ENCODE measurements at places on chromosomes 2 and 18.
A peak's percentile ranks its signal among the peaks of the same experiment; 100 is the strongest.

DNA sequence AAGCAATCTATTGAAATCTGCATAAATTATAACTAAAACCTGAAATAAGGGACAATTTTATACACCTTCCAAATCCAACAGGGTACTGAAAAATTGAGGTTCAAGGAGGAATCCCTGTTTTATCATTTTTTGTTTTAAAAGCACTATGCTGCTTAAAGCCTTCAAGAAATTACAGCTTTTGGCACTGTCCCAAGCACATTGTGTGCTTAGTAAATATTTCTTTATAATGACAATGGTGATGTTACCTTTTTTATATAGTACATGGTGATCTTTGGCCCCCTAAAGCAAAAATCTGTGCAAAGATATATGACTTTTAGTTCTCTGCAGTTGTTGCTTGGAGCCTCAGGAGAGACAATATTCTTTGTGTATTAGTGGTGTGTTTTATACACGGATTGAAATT, 71.6 kb upstream of the EFEMP1 start:
- no peak for DNase-seq

- DNase-seq, result no peak
These were observed 359.5 kb upstream of the ETAA1 start for GRCh38 chr2:67037655-67038054.

GRCh38 chr2:44839370-44839769, 102.1 kb upstream of the SIX3 start:
- DNase-seq, result no peak

DNA sequence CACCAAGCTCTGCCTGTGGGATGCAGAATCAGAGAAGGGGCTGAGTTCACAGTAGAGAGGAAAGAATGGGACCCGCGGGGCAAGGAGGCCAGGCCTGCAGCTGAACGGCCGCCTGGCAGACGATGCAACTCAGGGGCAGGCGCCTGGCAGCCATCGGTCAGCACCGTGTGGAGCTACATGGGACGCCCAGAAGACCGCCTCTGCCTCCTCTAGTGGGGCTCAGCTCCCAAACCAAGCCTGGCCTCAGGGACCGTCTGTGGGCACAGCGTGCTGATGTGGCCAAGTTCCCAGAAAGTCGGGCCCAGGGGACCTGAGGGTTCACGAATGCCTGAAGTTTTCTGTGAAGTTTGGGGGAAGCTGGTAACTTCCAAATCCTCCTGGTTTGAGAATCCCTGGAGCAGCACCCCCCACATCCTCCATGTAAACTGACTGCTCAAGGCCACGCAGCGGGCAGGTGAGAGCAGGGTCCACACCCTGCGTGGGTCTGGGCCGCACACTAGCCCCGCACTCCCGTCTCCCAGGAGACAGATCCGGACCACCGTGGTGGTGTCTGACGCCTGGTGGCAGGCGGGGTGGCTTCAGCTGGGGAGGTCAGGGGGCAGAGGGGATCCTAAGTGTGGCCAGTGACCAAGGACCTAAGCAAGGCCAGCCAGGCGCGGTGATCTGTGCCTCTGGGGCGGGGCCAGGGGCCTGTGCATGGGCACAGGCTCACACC, 14.6 kb downstream of the SNORC start:
- DNase-seq, result no peak

DNA sequence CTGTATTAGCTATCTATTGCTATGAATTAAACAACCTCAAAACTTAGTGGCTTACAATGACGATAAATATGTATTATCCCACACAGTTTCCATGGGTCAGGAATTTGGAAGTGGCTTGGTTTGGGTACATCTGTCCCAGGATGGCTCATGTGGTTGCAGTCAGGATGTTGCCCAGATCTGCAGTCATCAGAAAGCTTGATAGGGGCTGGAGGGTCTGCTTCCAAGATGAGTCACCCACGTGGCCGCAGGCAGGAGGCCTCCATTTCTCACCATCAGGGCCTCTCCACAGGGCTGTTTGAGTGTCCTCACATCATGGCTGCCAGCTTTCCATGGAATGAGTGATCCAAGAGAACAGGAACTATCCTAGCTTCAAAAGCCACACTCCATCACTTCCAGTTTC, 46.4 kb downstream of the CHRNA1 start:
- DNase-seq, result peak; percentile 3

- no peak for DNase-seq
These were observed 30.3 kb upstream of the SAP130 start for GRCh38 chr2:128058114-128058513.

All from stimulated activated CD8-positive, alpha-beta memory T cell treated with anti-CD3 and anti-CD28 coated beads, Interleukin-15, amount 100 ng/mL, for 48 hours (primary cell).